ENCODE measurements at places on chromosomes 7 and 10. TPM values are rescaled to one million over a fixed set of nuclear protein-coding genes. Genes with fewer than 3 reads are reported as not detected.

GRCh38 chr10:113329121-113329596, 223.7 kb upstream of the HABP2 start:
- DNase-seq = peak; percentile 96

DNA sequence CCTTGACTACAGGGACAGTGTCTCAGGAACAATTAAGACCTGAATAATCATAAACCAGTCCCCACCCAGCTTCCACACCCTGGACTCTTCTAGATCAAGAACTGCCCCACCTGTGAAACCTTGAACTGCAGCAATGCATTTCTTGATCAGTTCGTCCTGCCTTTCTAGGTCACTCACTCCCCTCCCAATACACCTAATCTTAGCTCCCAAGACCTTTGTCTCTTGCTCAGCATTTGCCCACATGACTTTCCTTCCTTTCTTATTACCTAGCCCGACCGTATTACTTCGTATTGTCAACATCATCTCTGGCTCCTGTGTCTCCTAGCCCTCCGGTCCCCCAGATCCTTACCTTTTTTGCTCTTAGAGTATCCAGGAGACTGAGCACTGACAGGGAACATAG, 5.5 kb upstream of the NAMPT start:
- DNase-seq = no peak

GRCh38 chr7:148011753-148012152, 578.8 kb upstream of the C7orf33 start:
- no peak for DNase-seq

DNA sequence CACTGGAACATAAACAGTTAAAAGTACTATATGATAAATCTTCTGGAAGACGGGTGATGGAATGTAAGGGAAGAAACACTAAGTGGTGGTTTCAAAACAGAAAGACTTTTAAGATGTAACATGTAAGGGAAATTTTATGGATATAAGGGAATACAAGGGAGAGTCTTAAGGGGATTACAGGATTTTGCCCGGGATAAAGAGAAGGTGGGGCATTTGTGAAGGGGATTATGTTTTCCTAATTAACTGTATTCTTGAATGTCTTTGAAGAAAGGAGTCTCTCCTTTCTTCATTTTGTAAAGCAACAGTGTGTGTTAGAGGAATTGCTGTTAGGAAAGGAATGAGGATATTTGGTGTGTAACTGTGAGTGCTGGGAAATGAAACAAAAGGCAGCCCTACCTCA, 745.2 kb downstream of the AUTS2 start:
- DNase-seq = no peak

GRCh38 chr10:43844221-43844620, 195.5 kb upstream of the ZNF32 start:
- DNase-seq = peak; percentile 40

DNA sequence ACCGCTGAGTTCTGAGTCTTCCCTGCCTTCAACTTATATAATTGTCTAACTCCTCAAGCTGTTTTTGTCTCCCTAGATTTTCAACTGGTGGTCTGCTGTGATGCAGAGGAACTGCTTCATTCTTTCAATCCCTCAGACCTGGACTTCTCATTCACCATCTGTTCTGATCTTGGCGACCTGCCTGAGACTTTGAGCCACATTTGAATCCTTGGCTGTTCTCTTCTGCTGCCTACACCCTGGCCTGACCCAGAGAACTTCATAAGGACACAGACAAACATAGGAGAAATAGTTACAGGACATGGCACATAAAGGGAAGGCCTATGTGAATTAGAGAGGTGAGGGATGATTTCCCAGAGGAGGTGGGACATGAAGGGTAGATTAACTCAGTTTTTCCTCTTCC, 326.7 kb downstream of the PTEN start:
- no peak for DNase-seq

- peak; percentile 65 for DNase-seq
Observed at GRCh38 chr7:74606101-74606908, 51.2 kb upstream of the GTF2I start.

DNA sequence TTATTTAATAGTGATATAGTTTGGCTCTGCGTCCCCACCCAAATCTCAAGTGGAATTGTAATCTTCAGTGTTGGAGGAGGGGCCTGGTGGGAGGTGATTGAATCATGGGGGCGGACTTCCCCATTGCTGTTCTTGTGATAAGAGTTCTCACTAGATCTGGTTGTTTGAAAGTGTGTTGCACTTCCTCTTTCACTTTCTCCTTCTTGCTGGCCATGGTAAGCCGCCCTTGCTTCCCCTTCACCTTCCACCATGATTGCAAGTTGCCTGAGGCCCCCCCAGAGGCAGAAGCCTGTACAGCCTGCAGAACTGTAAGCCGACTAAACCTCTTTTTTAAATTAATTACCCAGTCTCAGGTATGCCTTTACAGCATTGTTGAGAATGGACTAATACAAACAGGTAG, 101.4 kb downstream of the MTPAP start:
- no peak for DNase-seq

DNA sequence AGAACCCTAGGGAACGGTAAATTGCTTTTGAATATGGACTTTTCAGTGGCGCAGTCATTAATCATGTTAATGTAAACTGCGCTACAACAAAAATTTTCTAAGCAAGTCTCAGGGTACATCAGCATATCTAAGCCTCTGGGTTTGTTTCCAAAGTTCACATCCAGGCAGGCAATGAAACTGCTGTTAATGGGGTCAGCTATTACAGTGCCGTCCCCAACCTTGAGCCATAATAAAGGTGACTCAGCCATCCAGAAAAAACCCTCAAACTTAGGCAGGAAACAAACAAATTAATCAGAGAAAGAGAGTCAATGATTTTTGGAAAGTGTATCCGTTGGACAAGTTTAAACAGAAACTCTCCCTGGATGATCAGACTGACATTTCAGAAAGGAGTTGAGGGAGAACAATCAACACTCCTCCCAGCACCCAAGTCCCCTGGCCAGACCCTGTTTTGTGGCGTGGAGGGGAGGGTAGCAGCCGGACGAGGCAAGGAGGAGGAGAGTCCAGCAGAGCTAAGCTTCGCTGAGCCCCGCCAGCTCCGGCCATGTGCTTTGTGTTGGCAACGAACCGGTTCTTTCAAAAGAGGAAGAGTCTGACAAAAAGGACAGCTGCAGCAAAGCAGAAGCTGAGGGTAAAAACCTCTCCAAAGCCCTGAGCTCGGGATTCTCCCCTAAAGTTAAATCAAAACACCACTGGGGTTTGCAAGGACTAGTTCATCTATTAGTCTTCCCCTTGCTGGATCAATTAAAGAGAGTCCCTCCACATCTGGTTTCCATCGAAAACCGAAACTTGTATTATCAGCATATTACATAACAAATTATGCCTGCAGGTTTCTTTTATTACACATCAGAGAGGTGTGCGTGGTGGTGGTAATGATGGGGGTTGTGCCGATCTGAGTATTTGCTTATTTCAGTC, 3.6 kb downstream of the FAM53B start:
- peak; percentile 74 for DNase-seq

ELN gene
- total RNA-seq = 974 TPM

ARHGAP22 gene
- total RNA-seq = 44.4 TPM
